Muscle of arm (tissue), 14 donors: ENCODE measurements at places on chromosomes 12 and 14. TPM values are rescaled to one million over a fixed set of nuclear protein-coding genes. Genes with fewer than 3 reads are reported as not detected.

DNA sequence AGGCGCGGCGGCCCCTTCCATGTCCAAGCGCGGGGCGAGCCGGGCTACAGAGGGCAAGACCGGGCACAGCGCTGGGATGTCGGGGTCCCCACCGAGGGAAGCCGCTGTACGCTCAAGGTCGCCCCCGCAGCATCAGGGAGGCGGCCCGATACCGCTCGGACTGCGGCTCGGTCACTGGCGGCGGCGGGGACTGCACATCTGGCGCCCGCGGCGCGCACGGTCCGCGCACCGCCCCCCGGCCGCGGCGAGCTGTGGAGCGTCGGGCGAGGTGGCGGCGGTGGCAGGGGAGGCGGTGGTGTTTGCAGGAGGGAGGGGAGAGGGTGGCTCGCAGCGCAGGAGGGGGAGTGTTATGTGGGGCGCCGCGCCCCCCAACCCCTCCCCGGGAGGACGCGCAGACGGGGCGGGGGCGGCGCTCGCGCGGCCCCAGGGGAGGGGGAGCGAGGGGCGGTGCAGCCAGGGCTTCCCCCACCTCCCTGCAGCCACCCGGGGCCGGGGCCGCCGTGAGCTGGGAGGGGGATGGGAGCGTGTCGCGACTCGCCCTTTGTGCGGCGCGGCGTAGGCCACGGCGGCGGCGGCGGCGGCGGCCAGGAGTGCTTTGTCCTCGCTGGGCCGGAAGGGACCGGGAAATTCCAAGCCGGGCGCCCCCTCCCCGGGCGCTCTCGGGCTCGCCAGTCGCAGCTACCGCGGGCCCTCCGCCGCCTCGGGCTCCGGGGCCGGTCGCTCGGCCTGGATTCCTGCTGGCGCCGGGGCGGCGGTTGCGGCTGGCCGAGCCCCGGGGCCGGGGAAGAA lies at the start of gene NUAK1:
Gene NUAK1 (minus strand): TSS at position 322 of the 789 bp plus-strand sequence. CDS start 301 bp downstream, at position 21.
- DNase-seq: peak; percentile 64

The TPPP2 gene
- polyA plus RNA-seq: 0.56 TPM

- DNase-seq: peak; percentile 12
Measured at GRCh38 chr12:119989361-119989730, 310 bp downstream of the BICDL1 start.

- DNase-seq: no peak
Measured at GRCh38 chr14:103286460-103286859, 47.6 kb upstream of the EIF5 start.

GRCh38 chr12:113069751-113070116 lies 13.2 kb downstream of the DTX1 start:
- no peak for DNase-seq

- DNase-seq: no peak
Measured at GRCh38 chr12:8637244-8637643, 24.6 kb upstream of the AICDA start.

DNA sequence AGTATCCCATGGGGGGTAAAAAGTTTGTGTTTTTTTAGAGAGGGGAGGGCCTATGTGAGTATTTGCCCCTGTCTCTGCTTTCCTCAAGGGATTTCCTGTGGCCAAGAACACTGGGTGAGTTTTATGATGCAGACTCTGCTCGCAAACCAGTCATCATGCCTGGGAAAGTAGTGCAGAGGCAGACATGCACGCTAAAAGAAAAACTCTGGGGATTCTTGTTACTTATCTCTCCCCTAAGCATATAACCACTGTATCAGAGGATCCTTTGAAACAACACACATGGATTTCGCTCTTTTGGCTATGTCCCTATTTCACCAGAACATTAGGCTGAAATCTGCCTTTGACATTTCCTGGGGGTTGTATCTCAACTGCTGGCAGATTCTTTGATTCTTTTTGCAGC lies 1845.8 kb upstream of the SEL1L start:
- DNase-seq: no peak

DNA sequence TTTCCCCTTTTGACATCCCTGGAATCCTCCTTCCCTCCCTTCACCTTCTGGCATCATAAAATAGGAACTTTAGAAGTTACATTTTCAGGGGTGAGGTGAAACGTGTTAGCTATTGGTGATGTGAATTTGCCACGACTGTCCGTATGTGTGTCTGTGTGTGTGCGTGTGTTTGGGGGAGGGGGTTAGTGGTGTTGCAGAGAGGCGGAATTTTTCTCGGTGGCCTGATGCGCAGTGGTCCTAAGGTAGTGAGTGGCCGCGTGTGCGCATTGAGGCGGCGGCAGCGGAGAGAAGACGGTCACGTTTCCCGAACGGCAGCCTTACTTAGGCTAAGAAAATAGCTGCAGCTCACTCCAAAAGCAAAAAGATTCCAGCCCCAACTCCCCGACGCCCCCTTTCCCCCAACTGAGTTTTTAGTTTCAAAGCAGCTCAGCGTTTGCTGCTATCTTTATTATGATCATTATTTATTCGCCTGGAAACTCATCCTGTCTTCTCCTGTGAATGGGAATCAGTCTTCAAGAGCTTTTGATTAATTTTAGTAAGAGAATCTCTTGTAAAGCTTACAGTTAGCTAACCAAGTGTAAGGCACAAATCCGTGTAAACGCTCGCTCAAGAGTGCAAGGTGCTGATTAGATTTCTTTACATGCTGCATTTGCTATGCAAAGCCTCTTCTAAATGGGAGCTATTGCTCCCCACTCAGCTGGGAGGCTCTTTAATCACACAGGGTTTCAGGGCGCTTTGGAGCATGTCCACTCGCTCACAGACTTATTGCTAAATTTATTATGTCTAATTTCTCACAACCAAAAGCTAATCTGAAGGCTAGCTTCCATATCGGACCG lies 4.7 kb downstream of the FLRT2 start:
- DNase-seq: peak; percentile 61

DNA sequence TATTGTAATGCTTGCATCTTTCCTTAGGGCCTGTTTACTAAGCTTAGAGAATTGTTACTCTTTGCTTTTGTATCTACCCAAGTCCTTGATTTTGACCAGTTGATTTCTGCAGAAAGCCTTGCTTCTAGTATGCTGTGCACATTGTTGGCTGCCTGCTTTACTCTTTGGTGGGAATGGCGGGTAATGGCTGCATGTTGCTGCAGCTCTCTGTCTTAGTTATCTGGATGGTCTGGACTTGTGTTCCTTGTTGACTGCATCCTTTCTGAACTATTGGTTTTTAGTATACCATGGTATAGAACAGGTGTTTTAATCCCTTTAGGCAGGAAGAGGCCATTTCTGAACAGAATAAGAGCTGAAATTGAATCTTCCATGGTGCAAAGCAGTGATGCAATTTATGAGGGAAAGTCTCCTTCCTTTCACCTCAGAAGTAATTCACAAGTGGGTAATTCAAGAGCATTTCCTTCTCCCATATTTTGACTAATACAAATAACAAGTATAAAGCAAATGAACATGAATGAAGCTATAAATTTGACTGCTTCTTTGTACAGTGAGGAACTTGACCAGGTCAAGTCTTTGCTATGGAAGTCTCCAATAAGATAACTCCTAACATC lies 466.4 kb downstream of the NPAS3 start:
- no peak for DNase-seq

The HSPB8 gene
- polyA plus RNA-seq: 163 TPM

The OTOGL gene
- 0.72 TPM for polyA plus RNA-seq

DNA sequence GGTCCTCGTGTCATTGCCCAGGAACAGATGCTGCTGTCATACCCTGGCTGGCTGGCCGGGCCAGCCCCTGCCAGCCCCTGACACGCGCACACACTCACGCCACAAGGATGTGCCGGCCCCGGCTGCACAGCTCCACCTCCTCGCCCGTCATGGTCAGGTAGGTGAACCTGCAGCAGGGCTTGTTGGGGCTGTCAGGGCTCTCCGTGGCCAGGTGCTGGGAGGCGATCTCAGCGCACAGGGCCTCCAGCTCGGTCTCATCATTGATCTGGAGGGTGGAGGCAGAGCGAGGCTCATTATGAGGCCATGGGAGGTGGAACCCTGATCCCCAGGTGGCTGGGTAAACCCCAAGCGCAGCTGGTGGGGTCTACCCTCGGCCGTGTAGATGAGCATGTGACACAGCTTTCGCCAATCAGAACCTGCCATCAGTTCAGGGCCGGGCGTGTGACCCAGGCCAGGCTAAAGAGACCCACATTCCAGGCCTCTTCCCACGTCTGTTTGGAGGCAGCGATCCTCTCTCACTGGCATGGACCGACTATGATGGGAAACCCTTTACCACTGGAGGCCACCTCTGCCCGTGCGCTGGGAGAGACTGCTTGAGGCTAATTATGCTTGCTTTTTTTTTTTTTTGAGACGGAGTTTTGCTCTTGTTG lies 38.8 kb downstream of the TRAFD1 start:
- no peak for DNase-seq

- no peak for DNase-seq
Measured at GRCh38 chr12:130220706-130221100, 58.4 kb downstream of the FZD10 start.

GRCh38 chr12:109464642-109465351 lies 12.3 kb downstream of the KCTD10 start:
- DNase-seq: no peak

DNA sequence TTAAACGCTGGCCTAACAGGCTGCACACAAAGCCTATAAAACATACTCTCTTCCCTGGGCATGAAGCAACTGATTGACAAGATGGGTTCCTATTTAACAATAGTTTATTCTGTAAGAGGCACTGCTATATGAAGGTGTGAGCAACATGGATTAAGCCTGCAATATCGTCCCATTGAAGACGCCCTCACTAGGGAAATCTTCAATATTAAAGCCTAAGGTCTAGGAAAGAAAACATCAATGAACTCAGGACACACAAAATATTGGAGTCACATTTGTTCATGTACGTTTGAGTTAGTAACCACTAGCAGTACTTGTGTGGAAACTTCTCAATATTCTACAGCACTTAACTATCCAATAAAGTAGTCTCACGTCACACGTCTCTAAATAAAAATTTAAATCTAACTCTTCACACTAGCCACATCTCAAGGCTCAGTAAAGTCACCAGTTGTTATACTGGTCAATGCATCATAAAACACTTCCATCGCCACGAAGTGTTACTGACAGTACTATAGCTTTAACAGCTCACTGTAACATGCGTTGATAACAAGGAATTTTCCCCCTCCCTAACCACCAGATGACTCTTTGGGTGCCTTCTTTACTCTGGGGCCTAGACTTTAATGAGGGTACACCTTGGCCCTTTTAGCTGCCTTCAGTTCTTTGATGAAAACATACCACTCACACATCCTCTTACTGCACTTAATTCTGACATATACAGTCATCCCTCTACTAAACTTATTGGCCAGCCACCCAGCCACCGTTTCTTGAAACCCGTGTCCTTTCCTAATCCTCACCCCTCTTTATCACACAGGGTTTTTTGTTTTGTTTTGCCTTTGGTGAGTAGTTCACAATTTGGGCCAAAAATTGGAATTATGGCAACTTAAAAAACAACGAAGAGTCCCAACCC lies 50.1 kb upstream of the OR5AU1 start:
- DNase-seq: no peak

DNA sequence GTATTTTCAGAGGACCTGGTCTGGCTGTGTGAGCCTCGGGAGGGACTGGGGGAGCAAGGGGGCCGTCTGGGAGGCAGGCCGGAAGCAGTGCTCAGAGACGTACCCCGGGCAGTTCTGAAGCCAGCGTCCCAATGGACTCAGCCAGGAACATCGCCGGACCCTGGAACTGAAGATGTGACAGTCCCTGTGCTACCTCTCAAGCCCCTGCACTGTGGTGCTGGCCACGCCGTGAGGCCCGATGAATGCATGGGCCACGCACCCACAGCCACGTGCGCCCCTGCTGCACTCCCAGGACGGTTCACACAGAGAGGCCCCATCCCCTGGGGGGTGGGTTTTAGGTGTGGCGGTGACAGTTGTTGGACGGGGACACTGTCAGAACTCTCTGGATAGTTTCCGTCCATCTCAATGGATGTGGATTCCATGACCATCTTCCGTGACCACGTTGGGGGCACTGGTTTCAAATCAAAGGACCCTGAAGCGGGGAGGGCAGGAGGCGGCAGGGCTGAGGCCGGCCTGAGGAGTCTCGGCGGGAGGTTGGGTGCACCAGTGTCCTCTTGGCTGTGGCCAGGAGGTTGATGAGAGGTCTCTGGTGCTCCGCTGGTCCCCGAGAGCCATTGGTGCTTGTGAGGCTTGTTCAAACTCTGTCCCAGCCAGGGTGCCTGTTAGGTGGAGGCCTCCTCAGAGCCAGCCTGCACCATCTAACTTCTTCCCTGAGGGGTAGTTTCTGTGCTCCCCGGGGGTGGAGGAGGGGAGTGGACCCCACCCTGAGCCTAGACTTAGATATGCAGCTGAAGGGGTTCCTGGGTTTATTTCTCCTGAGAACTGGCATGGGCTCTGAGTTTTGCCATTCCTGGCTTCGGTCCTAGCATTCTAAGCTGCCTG lies 36.3 kb upstream of the TSPAN9 start:
- DNase-seq: no peak

The PLD4 gene
- 20.5 TPM for polyA plus RNA-seq

GRCh38 chr12:26164118-26164517 lies 31.3 kb upstream of the SSPN start:
- no peak for DNase-seq

DNA sequence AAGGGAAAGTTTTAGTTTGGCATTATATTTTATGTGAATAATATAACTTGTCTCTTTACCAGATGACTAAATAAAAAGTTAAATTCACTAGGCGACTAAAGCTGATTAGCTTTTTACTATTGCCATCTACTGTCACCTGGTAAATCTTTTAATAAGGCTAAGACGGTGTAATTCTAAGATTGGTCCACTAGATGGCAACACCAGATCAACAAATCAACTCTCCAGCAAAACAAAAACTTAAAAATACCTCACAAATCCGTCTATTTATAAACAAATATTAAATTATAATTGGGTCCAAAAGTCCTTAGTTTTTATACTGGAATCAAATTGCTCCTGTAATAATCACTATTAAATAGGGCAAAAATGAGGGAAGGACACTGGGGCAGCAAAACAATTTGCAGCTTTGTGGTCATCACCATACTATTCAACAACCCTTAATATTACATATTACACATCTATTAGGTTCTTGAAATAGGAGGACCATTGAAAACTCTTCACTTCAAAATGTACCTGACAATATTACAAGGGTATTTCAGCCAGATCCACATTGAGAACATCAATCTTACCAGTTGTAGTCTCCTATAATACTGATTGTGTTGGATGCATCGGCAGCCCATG lies 47.9 kb downstream of the GALC start:
- peak; percentile 49 for DNase-seq

The GPRC5D gene
- 0.69 TPM for polyA plus RNA-seq

DNA sequence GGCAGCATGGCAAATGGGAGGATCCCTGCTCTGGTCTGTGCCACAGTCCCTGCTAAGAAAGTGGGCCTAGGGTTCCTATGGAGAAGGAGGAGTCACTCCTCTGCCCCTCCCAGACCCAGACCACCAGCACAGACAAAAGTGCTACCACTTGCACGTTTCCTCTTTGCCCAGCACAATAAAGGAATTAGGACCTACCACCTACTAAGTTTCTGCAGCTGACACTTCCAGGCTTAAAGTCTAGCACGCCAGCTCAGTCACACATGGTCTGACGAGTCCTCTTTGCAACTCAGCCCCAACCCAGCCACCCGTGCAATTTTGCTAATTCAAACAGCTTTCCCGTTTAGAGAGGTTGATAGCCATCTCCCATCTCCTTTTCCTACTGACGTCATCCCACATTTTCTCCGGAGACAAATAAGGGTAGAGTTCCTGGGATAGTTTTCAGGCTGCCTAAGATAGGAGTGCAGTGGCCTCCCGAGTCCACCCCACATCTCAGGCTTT lies 66.2 kb upstream of the PTGR2 start:
- DNase-seq: no peak
